ENCODE measurements at places on chromosomes 6 and 20.

- no peak for DNase-seq
Measured at GRCh38 chr20:35831029-35831428, 59.2 kb downstream of the PHF20 start.

GRCh38 chr6:168452685-168453377, 11.8 kb downstream of the SMOC2 start:
- no peak for DNase-seq

DNA sequence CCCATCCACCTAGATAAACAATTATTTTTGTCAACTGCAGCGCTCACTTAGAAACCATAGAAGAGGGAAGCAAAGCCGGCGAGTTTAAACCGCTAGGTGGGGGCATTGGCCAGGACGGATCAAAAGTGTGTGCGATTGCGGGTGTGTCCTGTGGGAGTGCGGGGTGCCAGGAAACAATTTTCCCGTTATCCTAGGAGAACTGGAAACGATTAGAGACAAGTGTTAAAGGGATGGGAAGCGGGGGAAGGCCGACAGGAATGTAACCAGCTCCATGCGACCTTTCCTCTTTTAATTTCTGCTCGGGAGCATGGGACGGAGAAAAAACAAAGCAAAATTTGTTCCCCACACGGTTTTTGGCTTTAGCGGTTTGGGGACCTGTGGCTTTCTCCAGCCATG, 2.8 kb upstream of the HTR1B start:
- DNase-seq, result no peak

DNA sequence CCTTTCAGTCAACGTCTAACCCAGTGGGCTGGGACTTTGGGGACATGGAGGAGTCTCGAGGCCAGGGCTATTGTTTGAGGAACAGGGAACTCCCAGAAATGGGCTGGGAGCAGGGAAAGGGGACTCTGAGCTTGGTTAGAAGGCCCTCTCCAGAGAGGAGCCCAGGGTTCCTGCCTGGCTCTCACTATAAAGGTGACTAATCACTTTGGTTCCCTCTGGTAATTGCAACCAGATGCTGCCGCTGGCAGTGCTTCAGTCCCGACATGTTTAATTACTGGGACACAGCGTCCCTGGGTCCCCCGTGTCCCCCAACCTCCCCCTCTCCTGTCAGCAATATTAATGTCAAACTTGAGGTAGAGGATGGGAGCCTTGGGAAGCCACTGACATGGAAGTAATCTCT, 5.0 kb upstream of the GDF5 start:
- no peak for DNase-seq

- DNase-seq, result no peak
Measured at GRCh38 chr6:434051-434705, 42.6 kb downstream of the IRF4 start.

DNA sequence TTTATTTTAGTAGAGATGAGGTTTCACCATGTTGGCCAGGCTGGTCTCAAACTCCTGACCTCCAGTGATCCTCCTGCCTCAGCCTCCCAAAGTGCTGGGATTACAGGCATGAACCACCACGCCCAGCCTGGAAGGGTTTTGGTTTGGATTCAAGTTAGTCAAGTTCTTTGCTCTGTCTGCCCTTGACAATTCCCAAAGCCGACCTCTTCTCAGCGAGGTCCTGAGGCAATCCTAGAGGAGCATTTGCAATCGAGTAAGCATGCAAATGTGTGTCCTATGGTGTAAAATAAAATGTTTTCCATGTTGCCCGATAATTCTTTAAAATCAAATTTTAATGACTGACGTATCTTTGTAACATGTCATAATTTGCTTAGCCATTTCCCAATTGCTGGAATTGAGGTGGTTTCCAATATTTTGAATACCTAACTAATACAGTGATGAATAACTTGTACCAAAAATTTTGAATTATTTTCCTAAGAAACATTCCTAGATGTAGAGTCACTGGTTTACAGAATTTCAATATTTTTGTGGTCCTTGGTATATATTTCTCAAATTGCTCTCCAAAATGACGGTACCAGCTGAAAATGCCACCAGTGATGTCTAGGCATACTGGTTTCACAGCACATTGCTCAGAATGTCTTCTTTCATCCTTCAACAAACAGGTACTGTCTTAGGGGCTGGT, 38.7 kb downstream of the GTF2H5 start:
- no peak for DNase-seq

GRCh38 chr6:105817370-105817769, 268.8 kb upstream of the PRDM1 start:
- DNase-seq, result no peak

DNA sequence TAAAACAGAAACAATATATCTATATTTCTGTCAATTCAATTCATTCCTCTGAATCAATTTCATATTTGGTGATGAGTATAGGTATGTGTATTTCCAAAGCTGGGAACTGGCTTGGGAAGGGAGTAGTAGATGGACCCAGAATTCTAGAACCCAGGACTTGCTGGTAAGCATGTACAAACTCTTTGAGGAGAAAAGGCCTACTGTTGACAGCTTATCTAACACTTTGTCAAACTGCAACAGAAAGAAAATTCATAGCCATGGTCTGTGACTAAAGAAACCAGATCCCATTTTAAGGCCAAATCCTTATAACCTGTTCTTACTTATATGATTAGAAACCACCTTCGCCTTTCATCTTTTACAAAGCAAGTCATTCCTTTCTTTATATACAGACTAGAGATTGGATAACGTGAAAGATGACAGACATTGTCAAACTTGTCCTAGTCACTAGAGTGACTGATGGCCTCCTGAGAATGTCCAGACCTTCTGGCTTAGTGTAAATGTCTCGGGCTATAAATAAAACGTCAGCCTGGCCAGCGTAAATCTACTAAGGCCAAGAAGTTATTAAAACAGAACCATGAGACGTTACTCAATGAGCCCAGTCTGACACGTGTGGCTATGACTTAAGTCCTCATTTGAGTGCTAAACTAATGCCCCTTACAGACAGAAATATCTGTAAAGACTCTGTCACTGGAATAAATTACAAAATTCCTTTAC, 152.3 kb downstream of the ALDH8A1 start:
- DNase-seq, result no peak

Data from activated gamma-delta T cell treated with Interleukin-2 at 50 U/mL for 16 hours (primary cell).